ENCODE measurements at places on chromosomes 12 and 14.

DNA sequence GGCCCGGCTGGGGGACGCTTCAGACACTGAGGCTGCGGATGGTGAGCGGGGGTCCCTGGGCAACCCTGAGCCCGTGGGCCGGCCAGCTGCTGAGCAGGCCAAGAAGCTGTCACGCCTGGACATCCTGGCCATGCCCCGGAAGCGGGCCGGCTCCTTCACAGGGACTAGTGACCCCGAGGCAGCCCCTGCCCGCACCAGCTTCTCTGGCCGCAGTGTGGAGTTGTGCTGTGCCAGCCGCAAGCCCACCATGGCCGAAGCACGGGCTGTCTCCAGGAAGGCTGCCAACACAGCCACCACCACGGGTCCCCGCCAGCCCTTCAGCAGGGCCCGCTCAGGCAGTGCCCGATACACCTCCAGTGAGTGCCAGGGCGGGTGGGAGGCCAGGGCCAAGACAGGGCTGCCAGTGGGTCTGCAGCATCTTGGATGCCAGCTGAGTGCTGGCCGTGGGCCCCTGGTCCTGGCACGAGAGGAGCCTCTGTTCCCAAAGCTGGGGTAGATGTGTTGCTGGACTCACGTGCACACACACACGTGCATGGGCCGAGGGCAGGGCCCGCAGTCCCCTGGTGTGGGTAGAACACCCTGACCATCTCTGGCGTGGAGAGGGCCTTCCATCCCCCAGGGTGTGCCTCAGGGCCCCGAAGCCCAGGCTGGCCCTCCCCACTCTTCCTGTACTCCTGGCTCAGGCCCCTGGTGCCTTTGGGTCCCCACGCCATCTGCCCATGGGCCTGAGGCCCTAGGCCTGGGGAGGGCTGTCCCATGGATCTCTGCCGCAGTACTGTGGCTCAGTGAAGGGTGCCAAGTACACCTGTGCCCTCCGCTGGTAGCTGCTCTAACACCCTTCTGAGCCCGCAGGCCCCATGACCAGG lies 22.8 kb downstream of the CEP170B start:
- DNase-seq: no peak

DNA sequence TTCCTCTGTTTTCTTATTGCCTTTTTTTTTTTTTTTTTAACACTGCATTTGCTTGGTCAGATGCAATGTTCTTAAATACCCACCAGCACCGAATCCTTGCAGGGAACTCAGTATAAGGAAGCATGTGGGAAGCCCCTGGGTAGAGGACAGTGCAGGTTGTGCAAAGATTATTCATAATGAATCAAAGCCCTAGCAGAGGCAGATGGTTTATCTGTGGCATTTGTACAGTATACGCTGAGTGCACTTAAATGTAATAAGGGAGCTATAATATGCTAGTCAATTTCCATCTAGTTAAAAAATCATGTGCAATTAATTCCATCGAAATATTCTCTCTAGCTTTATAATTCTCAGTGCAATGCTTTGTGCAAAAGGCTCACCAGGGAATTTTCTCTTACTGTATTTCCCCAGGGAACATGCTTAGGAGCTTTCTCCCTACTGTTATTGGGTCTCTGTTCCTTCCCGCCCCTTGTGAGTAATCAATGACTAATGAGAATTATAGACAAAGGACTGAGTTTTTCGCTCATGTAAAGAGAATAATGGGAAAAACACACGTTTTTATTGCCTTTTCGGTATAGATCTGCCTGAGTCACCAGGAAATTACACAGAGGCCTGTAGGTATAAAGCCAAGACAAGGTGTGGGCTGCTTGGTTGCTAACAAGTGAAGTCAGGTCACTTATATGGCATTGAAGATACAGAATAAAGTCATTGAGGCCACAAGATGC lies 1214.3 kb upstream of the TMEM132C start:
- DNase-seq: no peak

GRCh38 chr12:83323866-83324265 lies 637.2 kb downstream of the TMTC2 start:
- DNase-seq: no peak

DNA sequence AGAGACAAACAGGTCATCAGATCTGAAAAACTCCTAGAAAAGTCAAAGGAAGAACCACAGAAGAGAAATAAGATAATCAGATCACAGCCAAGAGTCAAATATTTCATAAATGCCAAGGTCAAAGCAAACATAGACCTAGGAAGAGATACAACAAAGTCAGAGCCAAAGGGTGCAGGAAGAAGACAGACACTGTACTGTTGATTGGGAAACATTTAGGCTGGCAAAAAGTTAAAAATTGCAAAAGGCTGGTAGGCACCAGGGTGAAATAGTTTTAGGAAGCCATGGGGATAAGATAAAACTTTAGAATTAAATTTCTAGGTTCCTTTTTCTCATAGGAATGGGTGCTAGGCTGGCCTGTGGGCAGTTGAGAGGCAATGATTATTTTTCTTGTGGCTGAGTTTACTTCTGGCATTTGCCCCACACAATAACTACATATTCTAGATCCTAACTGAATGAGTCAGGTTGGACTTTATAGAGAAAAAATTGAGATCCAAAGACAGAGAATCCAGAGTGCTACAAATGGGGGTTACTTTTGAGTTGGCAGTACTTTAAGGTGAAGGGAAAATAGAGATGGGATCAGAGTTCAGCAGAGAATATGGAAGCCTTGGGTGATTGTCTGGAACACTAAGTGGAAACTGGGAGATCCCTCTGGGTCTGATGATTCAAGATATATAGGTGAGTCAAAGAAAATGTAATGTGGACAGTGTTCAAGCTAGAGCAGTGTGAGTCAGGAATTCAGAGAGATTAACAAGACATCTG lies 215.5 kb downstream of the C12orf50 start:
- DNase-seq: no peak

GRCh38 chr12:102388469-102388868 lies 91.9 kb downstream of the IGF1 start:
- no peak for DNase-seq

GRCh38 chr12:112162241-112162790 lies 37.0 kb downstream of the TRAFD1 start:
- DNase-seq: no peak

DNA sequence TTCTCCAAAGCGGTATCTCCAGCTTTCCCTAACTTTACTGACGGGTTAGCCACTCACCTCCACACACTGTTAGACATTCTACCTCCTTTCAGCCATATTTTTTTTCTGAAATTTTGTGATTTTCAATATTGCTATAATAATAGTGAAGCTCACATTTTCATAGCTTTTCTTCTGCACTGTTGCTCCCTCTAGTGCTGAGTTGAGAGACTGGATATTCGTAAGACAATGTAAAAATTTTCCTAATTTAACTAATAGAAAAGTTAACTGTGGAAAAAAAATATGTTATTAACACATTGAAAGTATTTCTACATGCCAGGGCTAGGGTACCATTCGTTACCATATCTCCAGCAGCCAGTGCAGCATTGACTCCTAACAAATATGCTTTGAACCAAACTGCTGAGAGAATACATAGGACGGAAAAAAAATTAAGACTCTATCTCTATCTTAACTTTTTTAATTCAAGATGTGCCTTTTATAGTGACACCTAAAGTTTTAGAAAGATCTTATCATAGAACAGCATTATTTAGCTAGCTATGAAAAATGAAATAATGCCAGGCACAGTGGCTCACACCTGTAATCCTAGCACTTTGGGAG lies 48.7 kb upstream of the ABCC9 start:
- no peak for DNase-seq

GRCh38 chr12:55702861-55703260 lies 4.8 kb downstream of the ITGA7 start:
- no peak for DNase-seq

DNA sequence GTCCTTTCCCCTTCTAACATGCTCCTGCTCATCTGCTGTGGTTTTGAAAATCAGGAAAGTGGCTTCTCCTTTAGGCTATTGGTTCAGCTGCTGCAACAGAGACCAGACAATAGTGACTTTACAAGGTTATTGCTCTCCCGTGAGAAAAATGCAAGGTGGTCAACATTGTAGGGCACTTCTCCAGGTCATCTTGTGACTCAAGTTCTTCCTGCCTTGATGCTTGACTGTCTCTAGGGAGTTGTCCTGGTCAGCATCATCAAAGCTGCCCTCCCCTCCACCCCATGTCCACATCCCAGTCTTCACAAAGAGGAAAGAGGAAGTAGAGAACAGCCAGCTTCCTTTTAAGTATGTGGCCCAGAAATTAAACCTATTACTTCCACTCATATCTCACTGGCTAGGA lies 3.9 kb upstream of the TMEM63C start:
- no peak for DNase-seq

- no peak for DNase-seq
Measured at GRCh38 chr14:82755923-82756322, 1222.3 kb upstream of the SEL1L start.

GRCh38 chr12:26287671-26288381 lies 92.5 kb downstream of the SSPN start:
- DNase-seq: no peak

DNA sequence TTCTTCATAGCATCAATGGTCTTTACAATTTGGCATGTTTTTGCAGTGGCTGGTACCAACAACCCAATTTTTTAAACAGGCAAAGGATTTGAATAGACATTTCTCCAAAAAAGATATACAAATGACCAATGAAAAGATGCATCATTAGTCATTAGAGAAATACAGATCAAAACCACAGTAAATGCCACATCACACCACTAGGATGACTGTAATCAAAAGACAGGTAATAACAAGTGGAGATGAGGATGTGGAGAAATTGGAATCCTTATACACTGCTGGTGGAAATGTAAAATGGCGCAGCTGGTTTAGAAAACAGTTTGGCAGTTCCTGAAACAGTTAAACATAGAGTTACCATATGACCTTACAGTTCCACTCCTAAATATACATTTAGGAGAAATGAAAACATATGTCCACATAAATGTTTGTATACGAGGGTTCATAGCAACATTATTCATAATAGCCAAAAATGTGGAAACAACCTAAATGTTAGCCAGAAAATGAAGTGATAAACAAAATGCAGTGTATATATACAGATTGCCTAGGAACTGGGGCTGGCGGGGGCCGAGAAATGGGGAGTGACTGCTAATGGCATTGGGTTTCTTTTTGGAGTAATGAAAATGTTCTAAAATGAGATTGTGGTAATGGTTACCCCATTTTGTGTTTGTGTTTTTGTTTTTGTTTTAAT lies 55.2 kb downstream of the TGFB3 start:
- no peak for DNase-seq

DNA sequence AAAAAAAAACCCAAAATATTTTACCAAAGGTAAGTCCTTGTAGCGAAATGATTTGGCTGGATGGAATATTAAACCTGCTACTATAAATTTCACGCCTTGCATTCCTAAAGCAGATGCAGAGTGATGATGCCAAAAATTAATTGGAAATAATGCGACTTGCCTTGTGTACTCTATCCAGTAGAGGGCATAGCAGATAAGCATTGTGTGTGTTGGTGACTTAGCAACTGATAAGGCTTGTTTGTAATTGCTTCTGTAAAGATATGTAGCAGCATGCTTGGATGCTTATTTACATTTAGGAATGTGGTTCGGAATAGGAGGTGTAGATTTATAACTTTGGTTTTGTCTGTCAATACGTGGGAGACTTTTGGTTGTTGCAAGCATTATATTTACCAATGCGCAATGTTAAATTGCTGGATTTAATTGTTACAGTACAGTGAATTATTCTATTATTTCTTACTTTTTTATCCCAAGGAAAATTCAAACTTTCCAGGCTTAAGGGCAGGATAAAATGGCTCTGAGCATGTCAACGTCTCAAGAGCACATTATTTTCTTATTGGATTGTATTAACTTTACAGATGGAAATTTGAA lies 80.5 kb downstream of the TMEM260 start:
- no peak for DNase-seq

GRCh38 chr14:93183596-93184317 lies 940 bp downstream of the MOAP1 start:
- DNase-seq: no peak

- DNase-seq: no peak
Measured at GRCh38 chr12:108373111-108373510, 34.0 kb upstream of the CMKLR1 start.

DNA sequence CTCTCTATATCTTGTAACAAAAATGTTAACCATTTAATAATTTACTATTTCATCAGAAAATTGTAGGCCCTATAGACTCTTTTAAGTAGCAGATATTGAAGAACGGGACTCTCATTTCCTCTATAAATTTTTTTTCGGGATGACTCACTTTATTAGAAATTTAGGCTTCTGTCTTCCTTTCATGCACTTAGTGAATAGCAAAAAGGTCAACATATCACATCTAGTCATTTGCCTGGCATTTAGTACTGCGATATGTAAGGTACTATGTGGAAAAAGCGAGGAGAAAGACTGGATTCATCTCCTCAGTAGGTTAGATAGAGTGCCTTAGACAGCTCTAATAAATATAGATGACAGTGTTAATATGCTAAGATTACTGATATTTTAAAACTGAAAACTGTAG lies 166.3 kb upstream of the PTPRQ start:
- DNase-seq: no peak

GRCh38 chr14:76050797-76051392 lies 65.3 kb downstream of the IFT43 start:
- peak; percentile 11 for DNase-seq

DNA sequence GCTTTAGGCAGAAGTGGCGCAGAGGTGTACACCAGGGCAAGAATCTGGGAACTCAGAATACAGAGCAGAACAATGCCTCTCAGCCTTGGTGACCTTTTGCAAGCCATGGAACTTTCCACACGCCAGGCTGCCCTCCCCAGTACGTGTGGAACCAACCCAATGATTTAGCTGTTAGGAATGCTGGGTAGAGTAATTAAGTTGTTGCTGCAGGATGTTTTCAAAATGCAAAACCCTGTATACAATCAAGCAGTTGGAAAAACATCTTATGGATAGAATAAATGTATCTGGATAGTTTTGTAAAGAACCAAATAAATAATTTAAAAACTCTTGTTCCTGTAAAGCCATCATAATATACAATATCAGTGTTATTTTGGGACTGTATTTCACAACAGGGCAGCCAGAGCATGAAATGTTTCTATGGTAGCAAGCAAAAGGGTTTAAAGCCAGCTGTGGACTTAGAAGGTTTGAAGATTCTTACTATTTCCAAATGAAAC lies 19.4 kb downstream of the PPP1R36 start:
- DNase-seq: no peak

DNA sequence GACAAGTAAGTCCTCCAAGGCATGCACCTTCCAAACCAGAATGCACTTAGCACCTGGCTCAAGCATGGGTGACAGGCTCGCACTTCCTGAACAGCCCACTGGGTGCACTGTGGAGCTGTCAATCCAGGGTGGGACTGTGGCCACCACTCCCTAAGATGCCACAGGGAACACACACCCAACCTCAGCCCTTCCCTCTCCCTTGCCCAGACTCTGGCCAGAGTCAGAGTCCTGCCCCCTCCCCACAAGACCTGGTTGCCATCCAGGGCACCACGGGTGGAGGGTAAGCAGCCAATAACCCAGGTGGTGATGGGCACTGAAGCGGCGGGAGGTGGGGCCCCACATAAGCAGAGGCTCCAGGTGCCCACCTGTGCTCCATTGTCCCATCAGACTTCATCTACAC lies 160.6 kb downstream of the MYRFL start:
- DNase-seq: no peak

- no peak for DNase-seq
Measured at GRCh38 chr14:29814156-29815015, 113.3 kb downstream of the PRKD1 start.

GRCh38 chr14:105168979-105169507 lies 467 bp upstream of the JAG2 start:
- DNase-seq: no peak

Measured in stimulated activated CD8-positive, alpha-beta memory T cell treated with anti-CD3 and anti-CD28 coated beads, Interleukin-4, amount 100 ng/mL, for 1 hour (primary cell).